ENCODE measurements at places on chromosomes 2 and 18. TPM values are rescaled to one million over a fixed set of nuclear protein-coding genes. Genes with fewer than 3 reads are reported as not detected.

- H3K27me3 ChIP-seq, result no peaks in the 10 kb centered on the region
- no peak overlapping the region for H3K4me3 ChIP-seq
- no peaks in the 10 kb centered on the region for H3K4me1 ChIP-seq
These were observed 149.3 kb upstream of the HNRNPA3 start for GRCh38 chr2:177063331-177063730.

DNA sequence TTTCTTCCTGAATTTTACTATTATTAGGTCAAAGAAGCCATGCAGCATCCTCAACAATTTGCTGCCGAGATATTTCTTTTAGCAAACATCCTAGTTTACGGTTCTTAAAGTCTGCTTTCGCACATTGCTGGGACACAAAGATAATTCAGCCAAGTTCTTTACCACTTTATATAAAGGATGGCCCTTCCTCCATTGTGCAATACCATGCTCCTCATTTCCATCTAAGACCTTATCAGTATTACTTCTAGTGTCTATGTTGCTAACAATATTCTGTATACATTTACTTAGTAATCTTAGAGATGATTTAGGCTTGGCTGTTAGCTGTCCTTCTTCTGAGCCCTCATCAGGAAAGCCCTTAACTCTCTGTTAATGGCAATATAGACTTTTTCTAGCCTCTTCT is 8.0 kb upstream of the REG1A start:
- H3K4me3 ChIP-seq, result no peak overlapping the region
- no peaks in the 10 kb centered on the region for H3K4me1 ChIP-seq
- H3K36me3 ChIP-seq, result no peaks in the 10 kb centered on the region
- no peak for DNase-seq
- no peaks in the 10 kb centered on the region for H3K27me3 ChIP-seq

GRCh38 chr2:192196421-192197194 is 1.9 kb upstream of the TMEFF2 start:
- H3K36me3 ChIP-seq, result no peaks in the 10 kb centered on the region
- no peak for DNase-seq
- peaks cover 32% of the 10 kb centered on the region for H3K27me3 ChIP-seq

The KIAA2012 gene
- total RNA-seq, result not detected

DNA sequence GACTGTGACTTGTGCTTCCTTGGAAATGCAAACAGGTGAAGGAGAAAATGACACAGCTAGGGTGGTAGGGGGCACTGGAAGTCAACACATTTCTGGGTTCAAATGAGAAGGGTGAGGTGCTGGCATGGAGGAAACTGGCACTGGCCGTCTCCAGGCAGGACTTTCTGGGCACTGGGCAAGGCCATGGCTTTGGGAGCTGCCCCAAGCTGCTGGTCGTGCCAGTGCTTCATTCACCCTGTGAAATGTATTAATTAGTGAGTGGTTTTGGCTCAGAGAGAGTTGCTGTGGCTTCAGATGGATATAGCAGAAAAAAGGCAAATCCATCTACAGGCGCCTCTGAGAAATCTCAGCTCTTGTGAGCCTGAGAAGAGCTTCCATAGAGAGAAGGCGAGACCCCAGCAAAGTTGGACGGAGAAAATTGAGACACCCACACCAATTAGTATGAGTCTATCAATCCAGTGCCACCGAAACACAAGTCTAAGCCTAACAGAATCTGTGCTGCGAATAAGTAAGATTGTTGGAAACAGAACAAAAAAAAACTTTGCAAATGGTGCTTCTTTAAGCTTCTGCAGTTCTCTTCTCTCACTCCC is 202.1 kb upstream of the TNP1 start:
- no peaks in the 10 kb centered on the region for H3K36me3 ChIP-seq
- no peak for DNase-seq
- no peaks in the 10 kb centered on the region for H3K27me3 ChIP-seq
- no peak overlapping the region for H3K27ac ChIP-seq

DNA sequence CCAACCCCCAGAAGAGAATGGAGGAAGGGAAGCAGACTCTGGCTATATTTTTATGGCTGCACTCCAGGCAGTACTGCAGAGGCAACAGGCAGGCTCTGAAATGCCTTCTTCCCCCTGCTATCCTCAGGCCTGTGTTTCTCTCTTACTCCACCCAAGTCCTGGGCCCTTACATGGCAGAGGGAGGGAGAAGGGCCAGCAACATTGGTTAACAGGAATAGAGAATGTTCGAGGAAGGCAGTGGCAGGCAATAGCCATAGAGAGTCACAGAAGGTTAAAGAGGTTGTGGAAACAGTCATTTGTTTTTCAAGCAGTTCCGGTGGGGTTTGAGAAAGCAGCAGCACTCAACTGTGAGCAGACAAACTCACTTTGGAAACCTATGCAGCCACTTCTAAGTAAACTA is 15.1 kb upstream of the DARS1 start:
- no peak for DNase-seq
- no peaks in the 10 kb centered on the region for H3K36me3 ChIP-seq
- no peaks in the 10 kb centered on the region for H3K4me1 ChIP-seq
- no peak overlapping the region for H3K27ac ChIP-seq
- no peak overlapping the region for H3K4me3 ChIP-seq
- H3K27me3 ChIP-seq, result no peaks in the 10 kb centered on the region

GRCh38 chr2:39530411-39530866 is 93.4 kb upstream of the MAP4K3 start:
- H3K4me3 ChIP-seq, result no peak overlapping the region
- H3K27ac ChIP-seq, result no peak overlapping the region

DNA sequence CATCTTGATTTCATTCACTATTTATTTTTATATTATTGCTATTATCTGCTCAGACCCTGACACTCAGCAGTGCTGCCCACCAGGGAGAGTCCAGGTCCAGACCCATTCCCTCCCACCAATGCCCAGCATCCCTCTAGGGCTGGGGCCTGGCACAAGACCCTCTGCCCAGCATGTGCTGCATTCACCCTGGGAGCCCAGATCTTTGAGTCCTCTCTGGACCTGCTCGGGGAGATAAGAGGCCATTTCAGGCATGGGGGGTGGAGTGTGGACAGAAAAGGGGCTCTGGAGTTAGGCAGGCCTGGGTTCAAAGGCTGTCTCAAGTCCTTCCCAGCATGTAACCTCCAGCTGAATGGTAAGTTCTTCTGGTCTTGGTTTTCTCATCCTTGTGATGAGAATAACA is 209.6 kb downstream of the CYP26B1 start:
- H3K27ac ChIP-seq, result no peak overlapping the region
- DNase-seq, result no peak
- H3K4me3 ChIP-seq, result no peak overlapping the region
- H3K27me3 ChIP-seq, result no peaks in the 10 kb centered on the region
- no peaks in the 10 kb centered on the region for H3K36me3 ChIP-seq

The CFC1 gene
- total RNA-seq, result 0.31 TPM

DNA sequence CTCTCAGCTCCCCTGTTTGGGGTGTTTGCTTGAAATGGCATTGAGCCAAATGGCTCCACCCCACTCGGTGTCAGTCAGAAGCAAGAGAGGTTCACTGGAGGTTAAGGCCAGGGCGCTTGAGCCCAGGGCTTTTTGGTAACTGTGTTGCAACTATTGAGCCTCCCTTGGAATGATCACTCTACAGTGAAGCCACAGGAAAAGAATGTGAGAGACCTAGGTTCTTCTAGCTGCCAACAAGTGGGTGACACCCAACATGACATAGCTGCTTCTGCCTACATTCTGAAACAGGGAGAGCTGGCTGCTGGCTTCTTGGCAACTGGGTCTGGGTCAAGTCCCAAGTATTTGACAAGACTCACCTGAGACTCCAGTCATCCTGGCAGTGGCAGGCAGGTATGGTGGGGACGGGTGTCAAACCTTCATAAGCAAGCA is 7.1 kb upstream of the GRHL1 start:
- H3K27me3 ChIP-seq, result peaks cover 2% of the 10 kb centered on the region
- no peak overlapping the region for H3K4me3 ChIP-seq
- no peak overlapping the region for H3K27ac ChIP-seq
- DNase-seq, result no peak
- H3K36me3 ChIP-seq, result no peaks in the 10 kb centered on the region

GRCh38 chr2:226578373-226578772 is 221.2 kb downstream of the IRS1 start:
- H3K4me1 ChIP-seq, result no peaks in the 10 kb centered on the region
- DNase-seq, result no peak
- H3K27ac ChIP-seq, result no peak overlapping the region
- H3K36me3 ChIP-seq, result no peaks in the 10 kb centered on the region

DNA sequence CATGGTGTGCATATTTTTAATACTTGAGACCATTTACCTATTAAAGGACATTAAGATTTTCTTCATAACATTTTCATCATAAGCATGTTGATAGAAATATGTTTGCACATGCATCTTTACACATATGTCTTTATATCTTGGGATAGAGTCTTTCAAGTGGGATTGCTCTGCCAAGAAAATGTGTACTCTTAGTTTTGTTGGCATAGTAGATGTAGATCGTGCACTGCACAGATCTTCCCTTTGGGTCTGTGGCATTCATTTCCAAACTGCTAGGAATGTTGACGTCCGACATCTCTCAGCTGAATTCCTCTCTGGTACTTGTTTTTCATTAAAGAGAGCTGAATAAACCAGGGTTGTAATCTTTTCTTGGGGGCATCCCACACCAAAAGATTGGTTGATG is 183.2 kb upstream of the RPRM start:
- no peak overlapping the region for H3K4me3 ChIP-seq
- no peak for DNase-seq
- no peaks in the 10 kb centered on the region for H3K4me1 ChIP-seq
- no peaks in the 10 kb centered on the region for H3K36me3 ChIP-seq
- no peak overlapping the region for H3K27ac ChIP-seq
- no peaks in the 10 kb centered on the region for H3K27me3 ChIP-seq

All from H1 (cell line).